ENCODE measurements at places on chromosomes 6 and 20. TPM values are rescaled to one million over a fixed set of nuclear protein-coding genes. Genes with fewer than 3 reads are reported as not detected.

DNA sequence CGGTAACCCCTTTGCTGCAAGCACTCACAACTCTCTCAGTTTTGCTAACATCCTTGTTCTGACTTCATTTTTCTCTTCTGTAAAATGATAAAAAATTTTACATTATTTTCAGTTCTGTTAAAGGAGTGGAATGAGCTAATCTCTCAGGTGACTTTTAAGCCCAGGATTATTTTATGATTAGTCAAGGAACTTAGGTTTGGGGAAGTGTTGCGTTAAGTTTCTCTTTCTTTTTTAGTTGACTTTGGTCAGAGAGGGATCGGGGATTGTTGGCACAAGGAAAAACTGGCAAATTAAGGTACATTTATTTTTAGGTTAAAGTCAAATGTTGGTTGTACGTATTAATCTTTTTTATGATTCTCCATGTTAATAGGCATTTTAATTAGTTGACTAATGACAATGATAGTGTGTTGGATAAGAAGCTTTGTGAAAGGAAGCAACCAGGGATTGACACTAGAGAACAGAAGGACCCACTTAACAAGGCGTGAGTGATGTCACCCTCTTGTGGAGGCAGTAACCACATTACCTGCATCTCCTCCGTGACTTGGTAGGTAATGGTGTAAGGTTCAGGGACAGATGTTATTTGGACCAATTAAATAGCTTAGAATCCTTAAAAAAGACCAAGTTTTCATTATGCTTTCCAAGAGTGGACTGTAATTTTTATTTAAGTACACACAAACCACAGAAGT is 31.6 kb downstream of the CD83 start:
- DNase-seq: no peak

DNA sequence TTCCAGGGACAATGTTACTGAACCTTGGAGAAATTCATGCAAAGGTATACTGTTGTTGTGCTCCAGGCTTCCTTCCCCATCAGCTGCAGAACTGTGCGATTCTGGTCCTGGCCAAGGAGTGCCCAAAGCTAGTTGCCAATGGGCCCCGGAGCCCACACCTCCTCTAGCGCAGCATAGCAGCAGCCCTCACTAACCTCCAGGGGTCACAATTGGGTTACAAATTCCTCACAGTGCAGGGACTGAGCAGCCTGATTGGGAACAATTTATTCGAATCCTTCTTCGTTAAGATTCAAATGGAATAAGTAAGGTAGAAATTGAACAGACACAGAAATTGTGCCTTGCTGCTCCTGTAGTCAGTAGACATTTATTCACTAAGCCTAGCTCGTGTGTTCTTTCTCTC is 284.9 kb downstream of the PRKN start:
- no peak for DNase-seq

DNA sequence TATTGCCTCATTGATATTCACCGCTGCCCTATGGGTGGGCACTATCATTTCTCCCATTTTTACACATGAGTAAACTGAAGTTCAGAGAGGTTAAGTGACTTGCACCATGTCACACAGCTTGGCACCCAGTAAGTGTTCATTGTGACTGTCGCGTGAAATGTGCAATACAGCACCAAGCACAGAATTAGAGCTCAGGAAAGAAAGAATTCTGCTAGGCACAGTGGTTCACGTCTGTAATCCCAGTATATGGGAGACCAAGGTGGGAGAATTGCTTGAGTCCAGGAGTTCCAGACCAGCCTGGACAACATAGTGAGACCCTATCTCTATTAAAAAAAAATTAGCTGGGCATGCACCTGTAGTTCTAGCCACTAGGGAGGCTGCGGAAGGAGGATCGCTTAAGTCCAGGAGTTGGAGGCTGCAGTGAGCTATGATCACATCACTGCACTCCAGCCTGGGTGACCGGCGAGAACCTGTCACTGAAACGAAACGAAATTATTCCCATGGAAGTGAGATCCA is 626 bp downstream of the SLC13A3 start:
- DNase-seq: no peak

DNA sequence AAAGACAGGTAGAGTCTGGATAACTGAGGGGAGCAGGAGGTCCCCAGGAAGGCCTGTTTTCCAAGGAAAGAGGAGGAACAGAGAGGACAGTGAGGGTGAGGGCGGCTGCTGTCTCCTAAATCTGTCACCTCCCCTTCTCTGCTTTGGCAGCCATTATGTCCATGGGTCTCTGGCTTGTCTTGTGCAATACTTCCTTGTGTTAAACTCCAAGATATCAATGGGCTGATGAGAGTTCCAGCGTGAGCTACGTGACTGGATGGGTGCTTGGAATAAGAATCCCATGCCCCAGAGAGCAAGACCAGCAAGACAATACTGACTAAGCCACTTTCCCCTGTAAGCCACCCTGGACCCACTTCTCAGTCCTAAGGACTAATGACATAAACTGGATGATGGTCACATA is 26.3 kb upstream of the DNAAF9 start:
- no peak for DNase-seq

- DNase-seq: no peak
Observed at GRCh38 chr6:164303102-164303964, 888.8 kb downstream of the QKI start.

GRCh38 chr6:82783587-82784236 is 281.9 kb downstream of the UBE3D start:
- DNase-seq: no peak

DNA sequence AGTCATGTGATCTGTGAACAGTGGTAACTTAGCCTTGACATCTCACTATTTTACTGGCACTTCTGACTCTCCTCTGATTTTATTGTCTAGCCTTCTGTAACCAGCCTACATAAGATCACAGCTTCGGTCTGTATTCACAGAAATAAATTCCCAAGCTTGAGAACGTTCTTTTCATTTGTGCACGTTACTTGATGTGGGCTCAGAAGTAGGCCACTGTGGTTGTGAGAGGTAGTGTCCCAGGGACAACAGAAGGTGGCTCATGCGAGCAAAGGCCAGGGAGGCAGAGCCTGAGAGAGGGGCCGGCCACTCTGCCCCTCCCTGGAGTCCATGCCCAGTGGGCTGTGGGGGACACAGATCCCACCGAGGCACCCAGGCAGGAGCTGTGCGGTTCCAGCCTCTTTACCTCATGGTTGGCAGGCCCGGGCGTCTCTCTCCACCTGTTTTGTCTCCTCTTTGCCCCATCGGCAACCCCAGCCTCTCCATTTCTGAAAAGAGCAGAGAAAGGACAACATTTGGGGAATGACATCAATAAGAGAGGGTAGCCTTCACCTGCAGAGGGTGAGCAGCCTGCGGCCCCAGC is 207.5 kb upstream of the CST7 start:
- no peak for DNase-seq

GRCh38 chr6:33981421-33981820 is 164.5 kb downstream of the GRM4 start:
- no peak for DNase-seq

DNA sequence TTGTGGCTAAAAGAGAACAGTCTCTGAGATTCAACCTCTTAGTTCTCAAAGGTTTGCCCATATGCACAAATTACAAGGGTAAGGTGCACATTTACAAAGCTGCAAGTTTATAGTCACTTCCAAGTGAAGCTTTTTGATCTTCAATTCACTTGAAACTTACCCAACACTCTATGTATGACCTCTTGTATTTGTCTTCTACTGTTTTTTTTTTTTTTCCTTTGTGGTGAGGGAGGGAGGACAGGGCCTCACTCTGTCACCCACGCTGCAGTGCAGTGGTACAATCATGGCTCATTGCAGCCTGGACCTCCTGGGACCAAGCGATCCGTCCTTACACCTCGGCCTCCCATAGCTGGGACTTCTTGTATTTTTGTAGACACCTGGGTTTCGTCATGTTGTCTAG is 4.5 kb upstream of the FOXO3 start:
- DNase-seq: no peak

DNA sequence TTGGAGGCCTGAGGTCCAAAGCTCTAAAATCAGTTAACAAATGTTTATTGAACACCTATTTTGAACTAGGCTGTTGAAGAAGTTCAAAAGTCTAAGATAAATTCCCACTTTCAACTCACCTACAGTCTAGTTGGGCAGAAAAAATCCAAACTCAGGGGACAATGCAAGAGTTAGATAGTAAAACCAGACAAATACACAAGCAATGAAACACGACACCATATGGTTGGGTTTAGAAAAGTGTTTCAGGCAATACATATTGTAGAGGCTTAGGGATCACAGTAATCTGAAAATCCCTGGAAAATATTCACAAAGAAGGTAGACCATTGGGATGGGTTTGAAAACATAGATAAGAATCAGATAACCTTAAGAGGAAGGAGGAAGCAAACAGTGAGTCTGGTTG is 1.3 kb upstream of the CARMIL1 start:
- no peak for DNase-seq

DNA sequence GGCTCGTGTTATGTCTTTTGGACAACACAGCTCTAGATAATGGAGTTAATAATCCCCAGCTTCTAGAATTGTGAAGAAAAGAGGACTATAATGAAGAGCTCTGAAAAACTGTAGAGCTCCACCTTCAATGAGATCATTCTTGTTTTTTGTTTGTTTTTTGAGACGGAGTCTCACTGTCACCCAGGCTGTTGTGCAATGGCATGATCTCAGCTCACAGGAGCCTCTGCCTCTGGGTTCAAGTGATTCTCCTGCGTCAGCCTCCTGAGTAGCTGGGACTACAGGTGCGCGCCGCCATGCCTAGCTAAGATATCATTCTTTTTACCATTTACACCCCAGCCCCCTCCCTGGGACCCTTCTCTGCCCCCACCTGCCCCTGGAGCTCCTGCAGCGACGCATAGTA is 36.6 kb downstream of the ERGIC3 start:
- DNase-seq: no peak

- no peak for DNase-seq
Observed at GRCh38 chr20:4018023-4018748, 2.8 kb upstream of the RNF24 start.

DNA sequence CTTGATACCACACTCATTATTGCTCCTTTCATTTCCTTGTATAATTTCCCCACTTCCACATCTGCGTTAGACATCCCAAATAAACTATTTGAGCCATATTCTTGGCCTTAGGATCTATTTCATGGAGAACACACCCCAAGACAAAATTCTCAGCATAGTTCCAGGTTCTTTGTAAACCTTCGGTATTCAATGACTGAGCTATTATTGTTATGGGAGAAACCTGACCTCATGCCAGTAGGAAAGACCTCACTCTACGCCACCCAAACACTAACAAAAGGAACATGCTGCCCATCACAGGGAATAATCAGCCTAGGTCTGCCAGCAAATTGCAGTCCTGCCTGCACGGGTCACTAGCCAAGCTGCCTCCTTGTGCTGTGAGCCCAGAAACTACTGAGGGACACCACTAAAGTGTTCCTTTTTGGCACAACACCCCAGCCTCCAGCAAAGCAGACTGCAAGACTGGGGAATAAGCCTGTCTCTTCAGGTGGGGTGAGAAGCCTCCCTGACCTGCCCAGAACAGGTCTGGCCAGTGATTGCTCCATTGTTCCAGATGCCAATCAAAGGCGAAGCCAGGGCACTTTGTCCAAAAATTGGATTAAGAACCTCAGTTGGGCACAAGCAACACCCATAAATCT is 371.8 kb downstream of the MAFB start:
- DNase-seq: no peak

GRCh38 chr6:29676981-29677601 is 3.9 kb downstream of the ZFP57 start:
- no peak for DNase-seq

GRCh38 chr20:17456279-17456678 is 74.9 kb downstream of the BFSP1 start:
- DNase-seq: no peak

GRCh38 chr6:17885889-17886576 is 101.4 kb downstream of the KIF13A start:
- DNase-seq: no peak

DNA sequence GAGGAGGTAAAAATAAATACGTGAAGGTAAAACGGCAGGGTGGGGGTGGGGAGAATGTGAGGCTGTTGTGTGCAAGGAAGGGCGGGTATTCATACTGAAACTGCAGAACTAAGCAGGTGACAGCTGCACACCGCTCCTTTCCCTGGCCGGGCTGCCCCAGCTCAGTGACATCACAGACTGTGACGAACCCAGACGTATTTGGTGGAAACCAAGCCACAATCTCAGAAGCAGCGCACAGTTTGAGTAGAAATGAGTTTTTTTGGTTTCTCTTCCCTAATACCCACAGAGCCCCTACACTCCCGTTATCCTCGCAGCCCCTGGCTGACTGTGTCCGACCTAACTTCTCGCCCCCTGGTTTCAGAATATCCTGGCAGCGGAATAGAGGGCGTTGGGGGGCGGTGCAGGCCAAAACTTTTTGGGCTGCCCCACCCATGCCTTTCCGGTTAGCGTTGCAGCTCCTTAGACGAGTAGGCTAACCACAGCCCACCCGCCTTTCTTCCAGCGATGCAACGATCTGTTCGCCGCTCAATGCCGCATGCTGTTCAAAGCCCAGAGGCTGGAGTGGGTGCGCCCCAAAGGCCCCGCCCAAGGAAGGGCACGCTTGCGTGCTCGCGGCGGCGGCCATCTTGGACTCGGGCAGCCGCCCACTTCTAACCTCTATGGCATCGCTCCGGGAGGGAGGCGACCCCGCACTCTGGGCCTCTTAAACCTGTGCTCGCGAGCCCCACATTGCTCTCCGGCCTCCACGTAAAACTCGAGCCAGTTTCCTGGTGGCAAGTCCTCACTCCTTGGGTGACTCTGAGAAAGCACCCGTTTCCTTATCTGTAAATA is 9.1 kb downstream of the BAK1 start:
- DNase-seq: peak; percentile 86

DNA sequence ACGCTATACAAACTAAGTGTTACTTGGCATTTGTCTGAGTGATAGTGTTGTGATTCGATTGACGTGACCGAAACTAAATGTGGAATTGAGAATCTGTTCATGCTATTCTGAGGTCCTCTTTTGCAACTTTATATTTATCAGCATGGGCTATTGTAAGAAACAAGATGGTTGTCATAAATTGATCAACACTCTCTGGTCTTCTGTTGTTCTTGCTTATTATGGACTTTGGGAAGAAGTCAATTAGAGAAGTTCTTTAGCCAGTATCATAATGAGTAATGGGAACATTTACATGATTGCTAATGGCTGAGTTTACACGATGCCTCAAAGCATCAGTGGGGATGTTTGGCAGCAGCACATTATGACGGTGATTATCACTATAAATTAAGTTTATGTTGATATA is 195.0 kb downstream of the CD83 start:
- DNase-seq: no peak

DNA sequence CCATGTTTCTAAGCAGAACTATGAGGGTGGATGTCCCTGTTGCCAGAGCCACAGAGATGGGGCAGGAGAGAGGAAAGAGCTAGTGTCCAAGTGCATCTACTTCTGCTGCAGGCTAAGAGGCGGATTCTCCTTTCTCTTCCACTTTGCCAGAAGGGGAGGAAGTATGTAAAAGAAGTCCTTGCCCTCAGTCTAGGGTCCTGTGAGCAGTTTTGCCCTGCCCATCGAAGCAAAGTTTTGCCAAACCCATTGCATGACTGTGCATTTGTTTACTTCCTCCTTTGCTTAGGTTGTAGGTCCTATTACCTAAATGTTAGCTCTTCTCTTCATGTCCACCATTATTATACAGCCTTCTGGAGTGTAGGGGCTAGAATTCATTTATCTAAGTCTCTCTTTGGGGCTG is 106.2 kb upstream of the ARMC2 start:
- peak; percentile 30 for DNase-seq

Gene DEFB132
- total RNA-seq: not detected

Gene ANGPT4
- 1.0 TPM for total RNA-seq

Gene ZSCAN23
- 0.91 TPM for total RNA-seq

Gene ACTL10
- total RNA-seq: 3.8 TPM

Gene GPSM3
- 80.4 TPM for total RNA-seq

Gene TLDC2
- total RNA-seq: not detected

Gene LY6G5B
- 14.2 TPM for total RNA-seq

Gene COL10A1
- total RNA-seq: 2.5 TPM
